ENCODE measurements at places on chromosomes 12 and 14. TPM values are rescaled to one million over a fixed set of nuclear protein-coding genes. Genes with fewer than 3 reads are reported as not detected.

GLT8D2 gene
- total RNA-seq, result 0.45 TPM

FGF6 gene
- total RNA-seq, result not detected

C12orf54 gene
- total RNA-seq, result not detected

TMEM30B gene
- total RNA-seq, result 0.09 TPM

IFNG-AS1 gene
- not detected for total RNA-seq

CEP83 gene
- 7.7 TPM for total RNA-seq

SOX5 gene
- total RNA-seq, result 0.28 TPM

KRT5 gene
- 0.28 TPM for total RNA-seq

SLC38A6 gene
- total RNA-seq, result 20.7 TPM

LEMD3 gene
- 20.0 TPM for total RNA-seq

GYS2 gene
- total RNA-seq, result not detected

KLRC4 gene
- not detected for total RNA-seq

DACT1 gene
- total RNA-seq, result 0.18 TPM

SNAPC1 gene
- total RNA-seq, result 28.0 TPM

SLC48A1 gene
- total RNA-seq, result 13.0 TPM

DBX2 gene
- not detected for total RNA-seq

HECTD1 gene
- total RNA-seq, result 294 TPM

FAM181A gene
- not detected for total RNA-seq

PSME2 gene
- total RNA-seq, result 105 TPM

TCL1B gene
- total RNA-seq, result not detected

WDHD1 gene
- 13.9 TPM for total RNA-seq

PAPOLA gene
- 109 TPM for total RNA-seq

AMN gene
- 0.19 TPM for total RNA-seq

GSG1 gene
- total RNA-seq, result 0.09 TPM

PPP4R4 gene
- total RNA-seq, result 0.85 TPM

C3AR1 gene
- 0.28 TPM for total RNA-seq

PTGDR gene
- not detected for total RNA-seq

AQP2 gene
- not detected for total RNA-seq

ABCD2 gene
- not detected for total RNA-seq

TMEM229B gene
- 0.19 TPM for total RNA-seq

TMEM117 gene
- 1.2 TPM for total RNA-seq

SLCO1B1 gene
- not detected for total RNA-seq

SCARB1 gene
- 14.9 TPM for total RNA-seq

LRTM2 gene
- not detected for total RNA-seq

ZBTB42 gene
- 3.5 TPM for total RNA-seq

RNASE7 gene
- total RNA-seq, result not detected

EIF2S3B gene
- total RNA-seq, result 0.99 TPM

ANKRD33 gene
- total RNA-seq, result 0.09 TPM

LIN7A gene
- total RNA-seq, result 0.18 TPM

RPL10L gene
- not detected for total RNA-seq

MIP gene
- not detected for total RNA-seq

TRPV4 gene
- 0.75 TPM for total RNA-seq

NELL2 gene
- total RNA-seq, result not detected

TAS2R42 gene
- not detected for total RNA-seq

SCNN1A gene
- total RNA-seq, result 0.09 TPM

KRAS gene
- 17.4 TPM for total RNA-seq

KRT6C gene
- not detected for total RNA-seq

GALNT8 gene
- total RNA-seq, result 0.63 TPM

GUCY2C gene
- total RNA-seq, result not detected

CACNA2D4 gene
- total RNA-seq, result 0.81 TPM

BATF gene
- total RNA-seq, result not detected
